Suprapubic skin (tissue), 4 donors: ENCODE measurements at places on chromosomes 1 and 21. TPM values are rescaled to one million over a fixed set of nuclear protein-coding genes. Genes with fewer than 3 reads are reported as not detected.

- DNase-seq: no peak
Measured at GRCh38 chr21:40049031-40049930, 182.0 kb downstream of the PCP4 start.

The PADI3 gene
- total RNA-seq: 11.2 TPM

DNA sequence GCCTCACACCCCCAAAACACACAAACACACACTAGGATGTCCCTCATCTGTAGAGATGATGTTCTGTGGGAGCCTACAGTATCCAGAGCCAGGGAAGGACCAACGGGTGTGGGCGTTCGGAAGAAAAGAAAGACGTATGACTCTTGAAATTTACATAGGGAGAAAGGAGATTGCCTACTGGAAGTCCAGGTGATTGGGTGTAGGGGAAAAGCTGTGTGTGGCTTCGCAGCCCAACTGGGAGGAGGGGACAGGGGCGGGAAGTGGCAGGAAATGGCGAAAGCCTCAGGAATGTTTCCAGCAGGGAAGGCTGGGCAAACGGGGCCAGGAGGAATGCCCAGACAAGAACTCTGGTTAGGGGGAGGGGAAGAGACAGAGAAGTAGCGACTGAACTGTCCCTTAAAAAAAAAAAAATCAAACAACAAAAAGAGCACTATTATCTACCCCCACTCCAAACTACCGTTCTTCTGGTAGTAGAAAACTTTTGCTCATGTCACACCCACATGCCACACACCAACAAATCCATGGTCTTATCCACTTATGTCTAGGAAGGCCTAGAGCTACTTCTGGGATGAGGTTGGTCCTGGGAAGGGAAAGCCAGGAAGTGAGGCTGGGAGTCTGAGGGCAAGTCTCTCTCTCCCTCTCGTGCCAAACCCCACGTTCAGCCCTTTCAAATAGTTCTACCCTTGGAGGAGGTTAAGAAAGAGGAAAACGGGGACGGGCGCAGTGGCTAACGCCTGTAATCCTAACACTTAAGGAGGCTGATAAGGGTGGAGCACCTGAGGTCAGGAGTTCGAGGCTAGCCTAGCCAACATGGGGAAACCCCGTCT lies 1.8 kb upstream of the CKS1B start:
- no peak for DNase-seq

The C4BPB gene
- not detected for total RNA-seq

The F13B gene
- not detected for total RNA-seq

GRCh38 chr21:41170859-41171609 lies 3.1 kb downstream of the BACE2 start:
- DNase-seq: no peak

The SH3GLB1 gene
- 53.8 TPM for total RNA-seq

The LDLRAD1 gene
- not detected for total RNA-seq

The OR10R2 gene
- not detected for total RNA-seq

DNA sequence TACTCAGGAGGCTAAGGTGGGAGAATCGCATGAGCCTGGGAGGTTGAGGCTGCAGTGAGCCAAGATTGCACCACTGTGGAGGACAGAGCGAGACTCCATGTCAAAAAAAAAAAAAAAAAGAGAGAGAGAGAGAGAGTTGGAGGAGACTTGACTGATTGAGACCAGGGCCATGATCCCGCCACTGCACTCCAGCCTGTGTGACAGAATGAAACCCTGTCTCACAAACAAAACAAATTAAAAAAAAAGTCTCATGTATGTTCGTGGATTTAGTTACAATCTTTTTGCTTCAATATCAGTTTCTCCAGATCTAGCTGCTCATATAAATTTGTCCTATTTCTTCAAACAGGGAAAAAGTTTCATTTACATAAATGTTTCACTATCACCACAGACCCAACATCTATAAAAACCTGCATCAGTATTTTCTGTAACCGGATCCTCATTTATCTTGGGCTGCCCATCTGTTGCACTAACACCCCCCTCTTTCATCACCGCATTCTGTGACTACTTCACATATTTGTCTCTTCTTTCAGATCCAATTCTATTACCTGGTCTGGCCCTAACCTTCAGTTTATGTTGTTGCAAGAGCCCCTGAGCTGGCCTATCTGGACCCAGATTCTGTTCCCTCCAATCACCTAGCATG lies 127.0 kb downstream of the GREM2 start:
- DNase-seq: no peak

DNA sequence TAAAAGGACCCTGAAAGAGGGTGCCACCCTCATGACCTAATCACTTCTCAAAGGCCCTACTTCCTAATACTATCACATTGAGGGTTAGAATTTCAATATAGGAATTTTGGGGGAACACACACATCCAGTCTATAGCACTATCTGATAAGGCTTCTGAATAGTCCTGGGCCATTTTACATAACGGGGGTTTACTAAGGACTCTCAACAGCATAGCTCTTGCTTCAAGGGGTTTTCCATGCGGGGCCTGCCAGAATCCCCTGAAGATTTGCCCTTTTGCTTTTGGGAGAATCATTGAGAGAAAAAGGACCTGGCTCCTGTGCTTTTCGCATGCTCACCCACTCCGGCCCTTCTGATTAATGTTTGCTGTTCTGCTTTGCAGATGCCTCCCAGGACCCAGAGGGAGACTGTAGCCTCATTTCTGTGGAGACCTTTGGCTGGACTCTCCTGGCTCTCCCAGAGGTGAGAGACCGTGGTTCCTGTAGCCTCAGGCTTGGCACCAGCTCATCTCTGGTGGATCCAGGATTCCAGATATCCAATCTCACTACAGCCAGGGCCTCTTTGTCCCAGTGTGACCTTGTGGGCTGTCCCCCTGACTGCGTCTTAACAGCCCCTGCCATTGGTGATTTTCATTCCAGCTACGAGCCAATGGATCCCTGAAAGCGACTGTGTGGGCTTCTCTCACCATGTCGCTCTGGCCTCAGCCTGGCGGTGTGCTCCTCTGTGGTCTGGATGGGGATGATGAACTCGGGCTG lies 72.6 kb downstream of the DDR2 start:
- no peak for DNase-seq

The DYNLT5 gene
- total RNA-seq: 1.1 TPM

DNA sequence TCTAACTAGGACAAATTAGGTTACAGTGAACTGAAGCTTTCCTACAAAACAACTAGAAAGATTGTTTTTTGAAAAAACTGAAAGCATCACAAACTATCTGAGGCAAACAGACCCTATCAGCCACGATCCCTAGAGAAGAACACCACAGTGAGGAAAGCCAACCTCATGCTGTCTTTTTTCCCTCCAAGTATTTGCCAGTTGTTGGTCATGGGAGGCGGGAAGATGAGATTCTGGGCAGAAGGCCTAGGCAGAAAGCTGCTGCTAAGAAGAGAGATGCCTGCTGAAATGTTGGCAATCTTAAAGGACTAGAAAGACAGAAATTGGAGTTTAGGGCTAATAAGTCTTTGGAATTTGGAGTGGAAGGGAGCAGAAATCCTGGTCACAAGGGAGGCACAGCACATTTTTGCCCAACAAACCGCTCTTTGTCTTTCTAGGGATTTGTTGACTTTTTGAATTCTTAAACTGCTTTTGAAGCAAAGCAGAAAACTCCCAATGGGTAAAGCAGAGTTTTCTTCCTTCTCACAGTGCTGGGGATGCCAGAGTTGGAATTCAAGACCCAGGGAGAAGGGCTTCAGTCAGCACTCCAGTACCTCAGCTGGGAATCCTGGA lies 83.9 kb downstream of the MT1HL1 start:
- DNase-seq: no peak

DNA sequence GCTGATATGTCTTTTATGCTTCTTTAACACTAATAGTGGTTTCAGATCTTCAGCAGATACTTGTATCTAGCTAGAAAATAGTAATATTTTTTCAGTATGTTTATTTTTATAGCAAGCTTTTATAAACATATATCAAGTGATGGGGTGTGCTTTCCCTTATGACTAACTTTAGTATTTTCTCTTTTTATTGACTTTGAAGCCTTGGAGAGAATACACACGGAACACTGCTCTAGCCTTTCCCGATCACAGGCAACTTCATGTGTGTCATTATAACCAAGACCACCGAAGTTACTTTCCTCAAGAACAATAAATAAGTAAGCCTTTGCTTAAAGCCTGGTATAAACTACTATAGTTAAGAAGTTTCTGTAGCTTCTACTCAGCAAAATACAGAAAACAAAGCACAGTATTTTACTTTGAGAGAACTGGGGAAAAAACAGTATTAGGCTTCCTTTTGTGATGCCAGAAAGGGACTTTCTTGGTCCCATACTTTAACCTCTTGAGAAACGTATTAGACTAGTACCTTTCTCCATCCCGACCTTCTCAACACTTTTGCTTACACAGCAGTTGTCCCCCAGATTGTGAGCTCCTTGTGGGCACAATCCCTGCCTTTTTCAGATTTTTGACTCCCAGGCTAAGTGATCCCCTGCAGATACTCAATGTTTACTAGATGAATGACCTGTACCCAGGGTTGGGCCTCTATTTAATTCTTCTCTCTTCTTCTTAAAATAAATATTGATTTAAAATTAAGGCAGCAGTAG lies 3.3 kb downstream of the ADSS2 start:
- DNase-seq: no peak

- DNase-seq: peak; percentile 58
Measured at GRCh38 chr1:64839732-64840405, 95.0 kb downstream of the RAVER2 start.

DNA sequence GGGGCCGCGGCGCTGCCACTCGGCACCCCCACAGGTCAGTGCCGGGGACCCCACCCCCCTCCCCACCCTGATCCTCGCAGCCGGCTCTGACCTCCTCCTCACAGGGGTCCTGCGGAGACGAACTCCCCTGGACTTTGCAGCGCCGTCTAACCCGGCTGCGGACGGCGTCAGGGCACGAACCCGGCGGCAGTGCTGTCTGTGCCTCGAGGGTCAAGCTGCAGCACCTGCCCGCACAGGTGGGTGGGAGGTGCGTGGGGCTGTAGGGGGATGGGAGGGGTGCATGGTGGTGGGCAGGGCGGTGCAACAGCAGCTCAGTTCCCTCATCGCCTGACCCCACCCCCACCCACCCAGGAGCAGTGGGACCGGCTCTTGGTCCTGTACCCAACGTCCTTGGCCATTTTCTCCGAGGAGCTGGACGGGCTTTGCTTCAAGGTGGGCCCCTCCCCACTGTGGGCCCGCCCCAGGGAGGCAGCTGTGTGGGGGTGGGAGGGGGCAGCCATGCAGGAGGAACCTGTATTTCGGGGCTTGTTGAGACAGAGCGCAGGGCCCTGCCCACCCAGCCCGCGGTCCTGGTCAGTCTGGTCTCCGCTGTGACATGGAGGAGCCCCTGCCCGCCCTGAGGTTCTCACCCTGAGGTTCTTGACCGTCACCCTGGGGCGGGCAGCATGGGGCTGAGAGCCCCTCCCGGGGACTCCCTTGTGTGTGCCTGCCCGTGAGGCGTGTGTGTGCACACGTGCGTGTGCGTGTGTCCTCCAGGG lies 4.9 kb downstream of the PLEKHN1 start:
- no peak for DNase-seq

DNA sequence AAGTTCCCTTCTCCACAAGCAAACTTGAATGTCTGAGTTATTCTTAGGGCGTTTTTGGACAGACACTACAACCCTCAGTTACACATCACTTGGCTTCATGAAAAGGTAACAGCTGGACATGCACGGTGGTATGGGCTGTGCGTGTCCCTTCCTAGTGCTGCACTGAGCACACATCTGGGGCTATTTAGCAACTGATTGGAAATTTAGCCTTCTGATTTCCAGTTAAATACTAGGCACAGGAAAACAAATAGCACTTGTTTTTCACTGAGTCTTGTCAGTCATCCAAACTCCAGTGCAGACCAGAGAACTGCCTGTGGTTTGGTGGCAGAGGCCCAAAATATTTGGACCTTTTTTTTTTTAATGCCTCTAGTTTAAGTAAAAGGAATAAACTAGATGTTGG lies 134.7 kb downstream of the TGFBR3 start:
- no peak for DNase-seq

GRCh38 chr1:89566761-89567174 lies 42.1 kb downstream of the LRRC8B start:
- DNase-seq: no peak

The CLCA4 gene
- 1.4 TPM for total RNA-seq

DNA sequence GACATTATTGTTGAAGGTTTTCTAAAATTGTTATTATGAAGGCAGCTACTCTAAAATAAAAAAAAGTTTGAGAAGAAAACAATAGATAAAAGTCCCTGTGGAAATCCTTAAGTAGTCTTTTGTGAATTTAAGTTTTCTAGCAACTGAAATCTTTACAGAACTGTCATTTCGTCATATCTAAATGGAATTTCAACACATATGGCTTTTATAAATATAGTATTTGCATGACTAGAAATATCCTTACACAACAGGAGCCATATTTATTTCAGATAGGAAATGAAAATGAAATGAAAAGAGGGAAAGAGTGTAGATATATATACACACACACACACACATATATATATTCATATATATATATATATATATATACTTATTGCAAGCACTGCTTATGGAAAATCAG lies 204.7 kb upstream of the RGS18 start:
- no peak for DNase-seq

DNA sequence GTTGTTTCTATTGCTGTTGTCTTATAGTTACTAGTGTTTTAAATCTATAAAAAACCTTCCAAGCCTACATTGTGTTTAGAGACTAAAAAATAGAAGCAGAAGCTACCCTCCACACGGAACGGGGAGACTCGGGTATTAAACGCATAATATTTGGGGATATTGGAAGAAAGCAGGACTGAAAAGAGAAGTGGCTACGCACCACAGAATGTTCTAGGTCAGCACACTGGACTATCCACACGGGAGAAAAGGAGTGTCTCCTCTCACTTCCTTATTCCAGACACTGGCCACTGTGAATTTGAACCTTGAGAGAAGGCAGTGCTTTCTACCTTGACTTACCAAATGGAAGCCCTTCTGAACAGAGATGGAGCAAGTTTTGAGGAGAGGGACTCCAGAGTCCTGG lies 1.0 kb upstream of the OR10J4 start:
- no peak for DNase-seq

DNA sequence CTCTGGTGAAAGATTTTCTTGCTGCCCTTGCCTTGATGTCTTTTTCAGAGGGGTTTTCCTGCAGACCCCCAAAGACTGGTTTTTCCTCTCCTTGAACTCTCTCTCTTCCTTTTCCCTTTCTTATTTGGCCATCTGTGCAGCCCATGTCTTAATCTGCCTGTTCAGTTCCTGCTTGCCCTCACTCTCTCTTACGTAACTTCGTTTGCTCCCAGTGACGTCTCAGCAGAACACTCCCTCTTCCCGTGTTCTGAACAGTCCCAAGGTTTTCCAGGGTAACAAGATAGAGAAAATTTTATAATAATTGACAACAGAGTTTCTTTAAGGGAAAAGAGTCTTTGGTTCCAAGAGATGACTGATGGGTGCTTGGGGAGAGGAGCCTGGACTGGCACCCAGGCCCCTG lies 109.1 kb upstream of the LMO4 start:
- no peak for DNase-seq
